ENCODE measurements at places on chromosomes 6 and 20.
A peak's percentile ranks its signal among the peaks of the same experiment; 100 is the strongest.

- no peak for DNase-seq
Observed at GRCh38 chr6:23498013-23498412, 628.0 kb upstream of the NRSN1 start.

- DNase-seq, result no peak
Observed at GRCh38 chr6:156348424-156348823, 428.8 kb upstream of the ARID1B start.

- no peak for DNase-seq
Observed at GRCh38 chr20:45872626-45873025, 8.4 kb upstream of the ZSWIM1 start.

GRCh38 chr20:55386686-55387085 lies 618.6 kb downstream of the CBLN4 start:
- no peak for DNase-seq

DNA sequence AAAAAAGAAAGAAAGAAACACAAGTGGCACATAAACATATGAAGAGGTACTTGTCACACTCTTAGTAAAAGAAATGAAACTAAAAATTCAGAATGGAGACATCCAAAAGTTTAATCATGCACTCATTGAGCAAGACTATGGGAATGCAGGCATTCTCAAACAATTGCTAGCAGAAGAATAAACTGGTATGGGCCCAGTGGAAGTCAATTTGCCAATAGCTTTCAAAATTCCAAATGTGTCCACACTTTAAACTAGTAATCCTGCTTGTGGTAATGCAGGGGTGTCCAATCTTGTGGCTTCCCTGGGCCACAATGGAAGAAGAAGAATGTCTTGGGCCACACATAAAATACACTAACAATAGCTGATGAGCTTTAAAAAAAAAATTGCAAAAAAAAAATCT lies 97.4 kb downstream of the EPB41L2 start:
- DNase-seq, result no peak

GRCh38 chr6:118860363-118860762 lies 33.6 kb upstream of the ASF1A start:
- DNase-seq, result no peak

DNA sequence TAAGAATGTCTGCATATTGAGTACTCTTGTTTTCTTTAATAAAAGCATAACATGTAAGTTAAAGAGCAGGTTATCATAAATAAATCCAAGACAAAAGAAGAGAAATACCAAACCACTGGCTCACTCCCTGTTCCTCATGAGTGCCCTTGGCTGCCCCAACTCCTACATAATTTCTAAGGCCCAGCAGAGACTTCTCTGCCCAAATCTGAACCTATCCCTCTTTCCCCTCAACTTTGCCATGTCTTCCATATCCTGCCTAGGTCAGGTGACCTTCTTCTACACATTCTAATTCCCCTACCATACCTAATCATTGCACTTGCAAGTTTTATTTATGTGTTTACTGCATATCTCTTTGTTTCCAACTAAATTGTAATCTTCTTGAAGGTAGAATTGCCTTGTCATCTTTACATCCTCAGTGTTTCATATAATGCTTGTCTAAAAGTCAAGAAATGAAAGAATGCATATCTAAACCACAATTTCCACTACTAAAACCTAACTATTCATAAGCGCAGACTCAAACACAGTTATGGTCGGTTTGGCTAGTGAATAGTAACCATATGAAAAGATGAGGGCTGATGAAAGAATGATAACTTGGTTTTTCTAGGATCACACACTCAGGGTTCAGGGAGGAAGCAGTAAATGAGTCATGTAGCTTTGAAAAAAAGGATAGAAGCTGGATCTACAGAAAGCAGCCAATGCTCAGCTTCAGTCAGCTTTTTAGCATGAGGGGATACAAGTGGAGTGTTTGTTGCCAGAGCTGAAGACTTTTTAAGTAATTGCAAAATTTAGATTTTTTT lies 53.3 kb upstream of the EYA4 start:
- DNase-seq, result no peak

DNA sequence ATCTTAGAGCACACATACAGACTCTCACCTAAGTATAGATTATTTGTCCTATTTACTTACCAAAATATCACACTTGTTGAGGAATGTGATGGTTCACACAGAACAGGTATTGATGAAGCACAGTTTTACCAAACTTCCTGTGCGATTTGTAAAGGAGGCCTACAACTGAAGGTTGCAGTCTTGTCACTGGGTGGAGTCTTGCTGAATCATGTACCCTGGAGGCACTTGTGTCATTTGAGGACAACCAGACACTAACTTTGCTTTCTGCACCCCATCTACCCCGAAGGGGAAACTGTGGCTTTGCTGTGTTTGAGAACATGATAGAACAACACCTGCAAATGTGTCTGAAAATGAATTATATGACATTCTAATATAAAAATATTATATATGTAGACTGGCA lies 32.4 kb upstream of the HINT3 start:
- DNase-seq, result no peak

DNA sequence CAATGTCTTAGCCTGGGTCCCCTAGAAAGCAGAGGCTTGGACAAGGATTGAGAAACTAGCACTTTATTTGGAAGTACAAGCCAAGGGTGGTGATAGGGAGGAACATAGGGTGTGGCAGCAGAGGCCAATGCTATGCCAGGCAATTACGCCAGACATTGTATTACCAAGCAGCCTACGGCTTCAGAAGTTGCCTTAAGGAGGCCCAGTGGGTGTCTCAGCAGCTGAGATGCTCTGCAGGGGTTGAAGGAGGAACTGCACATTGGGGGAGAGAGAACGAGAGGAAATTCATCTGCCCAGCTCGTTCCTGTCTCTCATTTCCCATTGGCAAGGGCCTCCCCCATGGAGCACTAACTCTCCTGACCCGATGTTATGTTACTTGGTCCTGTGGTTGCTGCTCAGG lies 859 bp downstream of the C20orf202 start:
- DNase-seq, result no peak

DNA sequence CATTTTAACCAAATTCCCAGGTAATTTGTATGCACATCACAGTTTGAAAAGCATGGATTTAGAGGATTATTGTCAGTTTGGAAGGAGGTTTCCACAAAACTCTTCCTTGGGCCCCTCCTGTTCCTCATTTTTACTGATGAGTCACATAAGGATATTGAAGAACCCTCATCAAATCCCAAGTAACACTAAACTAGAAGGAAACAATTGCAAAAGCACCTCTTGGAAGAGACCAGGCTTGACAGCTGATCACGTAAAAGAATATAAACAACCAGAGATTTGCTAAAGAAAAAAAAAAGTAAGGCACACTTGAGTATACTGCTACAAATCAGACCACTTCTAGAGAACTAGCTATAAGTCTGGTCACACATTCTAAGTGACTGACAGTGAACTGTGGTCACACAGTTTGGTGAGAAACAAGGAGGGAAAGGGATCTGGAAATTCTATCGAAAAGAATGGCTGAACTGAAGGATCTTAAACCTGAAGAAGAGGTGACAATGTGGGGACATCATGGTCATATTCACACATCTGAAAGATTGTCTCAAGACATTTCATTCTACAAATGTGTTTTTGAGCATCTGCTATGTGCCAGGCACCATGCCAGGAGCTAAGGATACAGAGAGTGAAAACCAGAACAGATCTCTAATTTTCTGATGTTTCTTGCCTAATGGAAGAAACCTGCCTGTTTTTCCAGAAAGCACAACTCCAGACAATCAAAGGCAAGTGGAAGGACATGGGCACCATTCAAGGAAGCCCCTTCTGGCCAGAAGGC lies 24.1 kb downstream of the ZHX3 start:
- no peak for DNase-seq

DNA sequence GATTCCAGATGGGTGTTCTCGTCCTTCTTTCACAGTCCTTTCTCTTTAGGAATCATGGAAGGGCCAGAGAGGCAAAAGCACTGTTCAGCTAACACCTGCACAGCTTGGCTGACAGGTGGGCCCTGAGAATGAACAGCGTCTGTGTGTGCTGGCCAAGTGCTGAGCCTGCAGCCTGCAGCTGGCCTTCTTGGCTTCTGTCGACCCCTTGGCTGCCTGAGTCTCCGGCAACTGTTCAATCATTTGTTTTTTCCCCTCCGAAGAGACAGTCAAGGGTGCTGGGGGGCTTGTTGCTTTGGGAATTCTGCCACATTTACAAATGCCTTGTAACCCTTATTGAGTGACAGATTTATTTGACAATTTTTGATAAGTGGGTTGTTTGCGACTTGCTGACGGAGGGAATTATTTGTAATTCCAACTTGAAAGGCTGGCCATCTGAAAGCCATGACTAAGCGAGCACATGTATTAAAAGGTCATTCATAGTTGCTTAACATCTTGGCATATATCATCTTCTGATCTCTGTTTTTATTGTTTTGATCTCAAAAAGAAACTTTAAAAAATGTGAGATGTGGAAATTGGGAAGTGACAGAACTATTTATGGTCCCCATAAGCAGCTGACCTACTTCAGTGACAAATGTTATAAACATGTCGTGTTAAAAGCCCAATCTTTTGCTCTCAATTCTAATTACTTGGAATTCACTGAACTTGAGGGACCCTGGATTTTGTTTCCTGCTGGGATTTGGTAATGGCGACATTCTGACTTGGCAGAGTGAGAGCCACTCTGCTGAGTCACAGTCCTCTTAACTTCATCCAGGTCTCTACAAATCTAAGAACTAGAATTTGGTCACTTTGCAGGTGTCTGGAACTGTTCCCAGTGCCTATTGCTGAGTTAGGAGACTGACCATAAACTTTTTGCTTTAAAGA lies 41.9 kb upstream of the FERMT1 start:
- DNase-seq, result peak; percentile 23

- DNase-seq, result peak; percentile 59
Observed at GRCh38 chr20:51535075-51535386, 7.5 kb downstream of the NFATC2 start.

DNA sequence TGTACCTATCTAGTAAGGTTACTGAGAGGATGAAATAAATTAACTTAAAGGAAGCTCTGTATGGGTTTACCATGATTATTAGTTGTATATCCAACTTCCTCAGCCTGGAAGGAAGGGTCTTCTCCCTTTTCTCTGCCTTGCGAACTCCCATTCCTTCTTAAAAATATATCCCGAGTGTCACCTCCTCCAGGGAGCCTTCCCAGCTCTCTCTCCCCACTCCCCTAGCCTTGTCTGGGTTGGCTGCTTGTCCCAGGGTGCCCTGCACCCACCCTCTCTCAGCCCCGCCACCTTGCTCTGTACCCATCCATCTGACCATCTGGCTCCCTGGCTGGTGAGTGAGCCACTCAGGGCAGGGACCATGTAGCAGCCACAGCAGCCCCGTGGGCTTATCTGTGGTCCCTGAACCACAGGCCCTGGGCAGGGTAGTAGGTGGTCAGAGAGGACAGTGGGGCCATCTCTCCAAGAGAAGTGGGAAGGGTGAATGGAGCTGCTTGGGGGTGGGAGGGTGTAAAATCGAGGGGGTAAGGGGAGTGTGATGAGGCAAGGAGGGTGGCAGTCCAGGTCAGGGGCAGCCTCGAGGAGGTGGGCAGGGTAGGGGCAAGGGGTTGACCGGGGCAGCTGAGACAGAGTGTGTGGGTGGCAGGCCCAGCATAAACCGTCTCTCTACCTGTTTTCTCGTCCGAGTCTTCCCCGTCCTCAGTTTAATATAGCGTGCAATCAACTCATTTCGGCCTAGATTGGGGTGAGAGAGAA lies 12.8 kb downstream of the TEAD3 start:
- no peak for DNase-seq

- no peak for DNase-seq
Observed at GRCh38 chr6:141521440-141521839, 611.3 kb upstream of the GJE1 start.

GRCh38 chr6:109325400-109325801 lies 56.9 kb downstream of the CD164 start:
- DNase-seq, result no peak

GRCh38 chr6:137819740-137820139 lies 47.3 kb upstream of the TNFAIP3 start:
- DNase-seq, result no peak

- no peak for DNase-seq
Observed at GRCh38 chr6:112934433-112935327, 587.5 kb downstream of the RFPL4B start.

DNA sequence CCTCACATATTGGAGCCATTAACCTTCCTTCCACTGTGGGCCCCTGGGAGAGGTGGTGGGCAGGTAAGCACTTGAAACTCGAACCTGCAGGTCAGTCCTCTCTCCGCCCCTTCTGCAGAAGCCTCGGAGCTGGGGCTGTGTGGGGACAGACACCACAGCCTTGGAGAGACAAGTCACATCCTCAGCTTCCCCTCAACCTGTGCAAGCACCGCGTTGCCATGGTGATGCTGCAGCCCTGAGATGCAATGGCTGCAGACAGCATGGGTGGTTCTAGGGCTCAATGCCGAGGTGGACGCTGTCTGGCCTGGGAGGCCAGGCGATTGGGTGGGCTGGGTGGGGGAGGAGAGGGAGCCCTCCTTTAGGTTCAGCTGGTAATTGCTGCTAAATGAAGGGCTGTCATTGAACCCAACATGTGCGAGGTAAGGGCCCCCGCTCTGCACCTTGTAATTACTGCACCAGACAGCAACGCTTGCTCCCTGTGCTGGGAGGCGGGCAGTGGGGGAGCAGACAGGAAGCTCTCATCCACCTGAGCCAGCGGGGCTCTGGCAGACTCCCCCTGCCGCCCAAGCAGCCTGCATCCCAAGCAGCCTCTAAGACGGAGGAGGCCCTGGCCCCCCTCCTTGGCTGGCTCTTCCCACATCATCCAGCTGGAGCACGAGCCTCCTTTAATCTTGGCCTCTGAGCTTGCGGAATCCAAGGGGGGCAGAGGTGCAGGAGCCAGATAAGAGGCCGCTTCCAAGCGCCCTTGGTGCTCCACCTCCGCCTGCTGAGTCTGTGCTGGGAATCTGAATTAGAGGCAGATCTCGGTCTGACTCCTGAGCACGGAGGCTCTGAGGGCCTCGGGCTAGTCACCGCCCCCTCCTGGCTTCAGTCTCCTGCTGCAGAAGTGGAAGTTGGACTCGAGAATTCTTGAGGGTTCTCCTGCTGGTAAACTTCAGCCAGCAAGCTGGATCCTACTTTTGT lies 39.8 kb upstream of the CDH22 start:
- no peak for DNase-seq

GRCh38 chr20:1944345-1945091 lies 49.3 kb downstream of the SIRPA start:
- DNase-seq, result no peak

GRCh38 chr6:117947234-117947633 lies 40.2 kb downstream of the SLC35F1 start:
- no peak for DNase-seq

- DNase-seq, result no peak
Observed at GRCh38 chr6:23170049-23170448, 600.7 kb downstream of the HDGFL1 start.

DNA sequence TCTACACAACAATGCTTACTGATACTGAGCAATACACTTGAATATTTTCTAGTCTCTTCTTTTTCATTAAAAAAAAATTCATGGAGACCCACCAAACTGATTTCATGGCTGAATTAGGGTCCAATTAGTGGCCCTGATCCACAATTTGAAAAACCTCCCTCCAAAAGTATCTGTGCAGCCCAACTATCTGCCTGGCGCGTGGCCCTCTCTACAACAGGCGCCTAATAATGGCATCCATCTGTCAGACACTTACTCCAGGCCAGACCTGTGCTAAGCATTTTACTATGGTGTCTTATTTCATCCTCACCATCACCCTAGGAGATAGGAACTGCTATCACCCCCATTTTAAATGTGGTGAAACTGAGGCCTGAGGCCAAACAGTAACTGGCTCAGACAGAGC lies 14.0 kb downstream of the TFEB start:
- DNase-seq, result no peak
